DMS153 (cell line): ENCODE measurements at places on chromosomes 1 and 21.

GRCh38 chr1:69743146-69743545, 175.4 kb downstream of the LRRC7 start:
- no peak for DNase-seq

DNA sequence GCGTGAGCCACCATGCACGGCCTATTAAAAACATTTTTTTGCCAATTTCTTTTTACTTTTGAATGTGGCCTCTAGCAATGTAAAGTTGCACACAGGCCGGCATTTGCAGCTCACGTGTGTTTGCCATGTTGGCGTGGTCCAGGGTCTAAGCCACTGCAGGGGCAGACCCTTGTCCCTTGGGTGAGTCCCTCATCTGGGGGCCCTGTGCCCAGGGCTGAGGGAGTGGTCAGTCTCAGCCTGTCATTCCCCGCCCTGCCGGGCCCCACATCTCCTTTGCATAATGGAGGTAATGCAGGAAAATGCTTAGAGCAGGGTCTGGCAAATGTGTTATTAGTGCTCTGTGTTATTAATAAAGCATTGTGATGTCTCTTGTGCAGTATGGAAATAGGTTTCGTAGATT, 16.9 kb downstream of the AGPAT3 start:
- no peak for DNase-seq

GRCh38 chr1:29364101-29364678, 127.9 kb downstream of the PTPRU start:
- DNase-seq: no peak

DNA sequence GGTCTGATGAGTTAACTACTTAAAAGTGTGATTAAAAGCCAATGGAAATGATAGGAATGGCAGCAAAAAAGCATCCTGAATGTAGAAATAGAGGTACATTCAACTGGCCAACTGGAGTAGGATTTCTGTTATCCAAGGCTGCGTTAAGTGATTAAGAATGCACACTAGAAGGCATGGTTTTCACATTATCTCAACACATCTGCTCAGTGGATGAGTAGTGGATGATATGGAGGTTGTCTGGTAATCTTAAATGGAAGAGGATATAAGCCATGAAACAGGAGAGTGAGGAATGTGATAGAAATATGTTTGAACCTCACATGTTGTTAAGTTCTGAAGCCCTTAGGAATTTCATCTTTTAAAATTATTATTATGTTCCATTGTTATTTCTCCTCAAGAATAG, 839.9 kb downstream of the USP25 start:
- DNase-seq: no peak

- DNase-seq: no peak
These were observed 12.0 kb downstream of the ALDH9A1 start for GRCh38 chr1:165686121-165686970.

GRCh38 chr1:33532250-33532649, 59.8 kb downstream of the ZSCAN20 start:
- DNase-seq: no peak

- no peak for DNase-seq
These were observed 13.1 kb downstream of the THAP3 start for GRCh38 chr1:6637770-6638169.

GRCh38 chr1:215018555-215018954, 64.0 kb upstream of the KCNK2 start:
- DNase-seq: no peak

DNA sequence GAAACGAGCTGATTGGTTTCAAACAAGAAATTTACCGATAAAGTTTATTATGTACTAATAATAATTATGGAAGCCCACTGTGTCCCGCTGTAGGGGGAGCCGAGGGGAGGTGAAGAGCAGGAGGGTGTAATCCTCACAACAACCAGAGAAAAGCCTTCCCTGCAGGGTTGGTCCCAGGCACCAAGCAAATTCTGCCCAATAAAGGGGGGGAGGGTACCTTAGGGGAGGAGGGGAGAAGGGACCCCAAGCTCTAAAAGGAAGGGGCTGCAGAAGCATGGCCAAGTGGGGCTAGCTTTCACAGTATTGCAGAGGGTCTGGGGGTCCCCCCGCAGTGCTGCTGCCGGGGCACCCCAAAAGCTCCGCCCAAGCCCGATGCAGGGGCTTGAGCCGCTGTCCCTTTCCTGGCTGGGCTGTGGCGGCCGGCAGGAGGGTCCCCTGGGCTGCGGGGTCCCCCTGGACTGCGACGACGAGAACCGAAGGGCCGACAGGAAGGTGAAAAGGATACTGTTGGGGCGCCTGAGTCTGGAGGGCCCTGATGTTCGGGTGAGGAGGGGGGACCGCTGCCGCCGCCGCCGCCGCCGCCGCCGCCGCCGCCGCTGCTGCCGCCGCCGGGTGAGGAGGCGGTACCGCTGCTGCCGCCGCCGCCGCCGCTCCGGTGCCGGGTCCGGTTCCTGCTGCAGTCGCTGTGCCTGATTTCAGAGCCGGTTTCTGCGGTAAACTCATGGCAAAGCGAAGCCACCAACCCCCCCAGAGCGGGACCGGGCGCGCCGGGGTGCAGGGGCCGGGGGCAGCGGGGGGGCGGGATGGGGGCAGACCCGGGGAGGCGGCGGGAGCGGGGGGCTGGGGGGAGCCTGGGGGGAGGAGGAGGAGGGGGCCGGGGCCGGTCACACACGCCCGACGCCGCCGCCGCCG, 771 bp downstream of the EIF4G3 start:
- peak; percentile 27 for DNase-seq

DNA sequence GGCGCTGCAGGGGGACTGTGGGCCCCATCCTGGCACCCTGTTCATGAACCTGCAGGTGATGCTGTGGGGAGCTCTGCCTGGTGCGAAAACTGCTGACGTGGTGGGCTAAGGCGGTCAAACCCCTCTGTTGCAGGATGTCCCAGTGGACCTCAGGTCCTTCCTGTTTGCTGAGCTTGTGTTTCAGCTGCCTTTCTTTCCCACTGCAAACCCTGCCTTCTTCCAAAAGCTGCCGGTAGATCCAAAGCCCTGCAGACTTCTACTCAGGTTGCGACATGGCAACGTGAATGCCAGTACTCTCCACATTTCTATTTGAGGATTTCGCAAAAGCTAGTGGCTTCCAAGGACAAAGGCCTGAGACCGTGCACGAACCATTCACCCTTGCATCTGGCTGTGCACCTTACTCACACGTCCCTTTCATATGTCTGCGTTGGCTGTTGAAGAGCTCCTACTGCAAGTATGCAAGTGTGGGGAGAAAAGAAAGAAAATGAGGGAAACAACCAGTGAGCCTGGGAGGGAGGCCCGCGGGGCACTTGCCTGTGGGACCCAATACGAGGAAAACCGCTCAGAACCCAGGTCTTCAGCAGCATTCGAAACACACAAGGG, 6.2 kb upstream of the RRP1 start:
- DNase-seq: no peak

DNA sequence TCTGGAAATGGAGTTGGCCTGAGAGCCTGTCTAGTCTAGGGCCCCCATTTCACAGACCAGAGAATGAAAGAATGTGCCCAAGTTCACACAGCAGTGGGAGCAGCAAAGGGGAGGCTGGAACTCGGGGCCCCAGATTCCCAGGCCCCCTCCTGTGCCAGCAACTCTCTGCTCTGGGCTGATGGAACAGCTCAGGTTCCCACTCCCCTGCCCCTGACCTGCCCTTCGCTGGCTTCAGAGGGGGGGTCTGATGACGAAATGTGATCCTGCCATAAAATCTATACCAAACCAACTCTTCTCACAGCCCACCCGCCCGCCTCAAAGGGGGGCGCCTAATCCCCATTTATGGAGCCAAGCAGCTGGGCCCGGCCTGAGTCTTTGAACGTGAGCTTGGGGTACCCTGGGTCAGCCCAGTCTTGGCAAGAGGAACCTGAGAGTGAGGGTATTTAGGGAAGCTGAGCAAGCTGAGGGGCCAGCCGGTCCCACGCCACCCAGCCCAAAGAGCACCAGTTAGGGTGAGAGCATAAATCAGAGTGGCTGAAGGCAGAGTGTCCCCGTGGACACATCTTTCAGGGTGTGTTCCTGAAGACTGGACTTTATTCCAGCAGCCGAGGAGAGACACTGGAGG, 65.0 kb downstream of the FOXD2 start:
- DNase-seq: no peak

GRCh38 chr1:181479137-181479745, 4.1 kb upstream of the CACNA1E start:
- peak; percentile 62 for DNase-seq

DNA sequence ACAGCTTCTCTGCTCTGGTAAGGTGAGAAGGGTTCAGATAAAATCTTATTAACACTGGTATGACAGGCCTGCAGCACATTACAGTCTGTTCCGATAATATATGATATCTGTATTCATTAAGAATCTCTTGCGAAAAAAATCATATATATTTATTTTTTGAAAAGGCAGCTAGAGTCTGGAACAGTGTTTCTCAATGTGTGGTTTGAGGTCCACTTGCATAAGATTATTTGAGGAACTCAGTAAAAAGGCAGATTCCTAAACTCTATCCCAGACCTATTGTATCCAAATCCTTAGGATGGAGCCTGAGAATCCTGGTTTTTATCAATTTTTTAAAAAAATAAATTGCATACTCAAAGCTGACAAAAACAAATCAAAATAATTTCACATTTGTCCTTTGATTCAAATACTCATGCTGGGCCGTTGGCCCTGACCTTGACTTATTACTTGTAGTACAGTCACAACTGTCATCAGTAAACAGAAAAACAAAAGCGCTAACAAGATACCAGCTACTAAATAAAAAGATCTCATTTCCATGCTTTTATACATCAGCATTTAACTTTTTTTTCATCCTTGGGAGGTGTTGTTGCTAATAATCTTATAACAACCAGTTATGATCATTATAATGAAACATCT, 60.6 kb downstream of the RGS2 start:
- DNase-seq: no peak

DNA sequence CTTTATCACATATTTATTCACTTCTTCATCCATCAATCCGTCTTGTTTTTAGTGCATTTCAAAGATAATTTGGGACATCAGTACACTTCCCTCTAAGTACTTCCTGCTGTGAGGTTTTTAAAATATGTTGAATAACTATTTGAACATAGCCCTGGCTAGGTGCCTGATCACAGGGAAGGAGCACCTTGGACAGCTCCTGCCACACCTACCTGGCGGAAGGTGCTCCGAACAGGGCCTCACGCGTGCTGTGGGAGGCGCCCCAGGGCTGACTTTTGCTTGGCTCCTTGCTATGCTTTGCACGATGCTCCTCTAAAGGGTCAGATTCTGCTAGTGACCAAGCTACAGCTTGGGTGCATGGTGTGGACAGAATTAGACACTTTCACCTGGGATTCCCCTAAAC, 4.9 kb upstream of the ATXN7L2 start:
- DNase-seq: no peak

DNA sequence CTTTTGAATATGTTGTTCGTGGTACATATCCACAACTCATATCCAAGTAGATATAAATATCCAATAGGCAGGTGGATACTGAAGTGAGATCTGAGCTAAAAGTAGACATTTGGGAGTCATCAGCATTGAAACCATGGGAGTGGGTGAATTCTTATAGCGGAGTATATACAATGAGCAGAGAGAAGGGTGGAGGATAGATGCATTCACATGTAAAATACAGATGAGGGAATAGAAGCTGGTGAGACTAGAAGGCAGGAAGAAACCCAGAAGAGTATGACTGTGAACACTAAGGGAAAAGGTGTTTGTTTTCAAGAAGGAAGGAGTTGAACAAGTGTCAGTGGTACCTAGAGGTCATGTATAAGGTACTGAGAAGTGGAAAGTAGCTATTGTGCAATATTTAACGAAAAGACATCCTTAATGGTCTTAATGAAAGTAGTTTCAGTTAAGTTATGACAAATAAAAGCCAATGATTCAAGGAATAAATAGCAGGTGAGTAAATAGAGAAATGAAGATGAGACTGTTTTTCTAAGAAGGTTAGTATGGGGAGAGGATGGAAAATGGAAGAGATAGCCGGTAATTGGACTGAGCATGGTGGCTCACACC, 181.6 kb upstream of the CACYBP start:
- no peak for DNase-seq

GRCh38 chr1:113669988-113670387, 89.3 kb downstream of the PHTF1 start:
- no peak for DNase-seq

DNA sequence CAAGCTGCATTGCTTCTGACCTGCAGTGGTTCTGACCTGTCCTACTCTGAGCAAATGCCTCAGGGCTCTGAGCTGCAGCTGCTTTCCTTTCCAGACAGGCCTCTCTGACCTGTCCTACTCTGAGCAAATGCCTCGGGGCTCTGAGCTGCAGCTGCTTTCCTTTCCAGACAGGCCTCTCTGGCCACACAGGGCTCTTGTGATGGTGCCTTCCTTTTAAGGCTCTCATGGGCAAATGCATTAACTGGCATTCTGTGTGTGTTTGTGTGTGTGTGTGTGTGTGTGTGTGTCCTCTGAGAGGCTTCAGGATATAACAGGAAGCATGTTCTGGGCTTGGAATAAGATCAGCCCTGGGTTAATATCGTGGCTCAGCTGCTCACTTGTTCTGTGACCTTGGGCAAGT, 131.3 kb downstream of the NTPCR start:
- no peak for DNase-seq

DNA sequence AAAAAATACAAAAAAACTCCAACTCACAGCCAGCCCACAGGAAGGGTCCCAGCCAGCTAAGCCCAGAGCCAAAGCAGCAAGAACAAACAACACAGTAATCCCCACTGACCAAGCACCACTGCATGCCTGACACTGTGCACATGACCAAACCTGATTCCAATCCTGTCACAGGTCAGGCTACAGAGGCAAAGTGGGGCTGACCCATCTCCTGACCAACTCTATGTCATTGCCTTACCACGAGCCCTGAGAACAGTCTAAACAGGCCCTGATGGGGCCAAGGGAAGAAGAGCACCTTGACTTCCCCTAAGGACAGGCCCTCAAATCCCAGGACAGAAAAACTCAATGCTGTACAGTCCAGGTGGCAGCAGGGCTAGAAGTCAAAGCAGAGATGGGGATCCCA, 2.4 kb downstream of the LSS start:
- no peak for DNase-seq

DNA sequence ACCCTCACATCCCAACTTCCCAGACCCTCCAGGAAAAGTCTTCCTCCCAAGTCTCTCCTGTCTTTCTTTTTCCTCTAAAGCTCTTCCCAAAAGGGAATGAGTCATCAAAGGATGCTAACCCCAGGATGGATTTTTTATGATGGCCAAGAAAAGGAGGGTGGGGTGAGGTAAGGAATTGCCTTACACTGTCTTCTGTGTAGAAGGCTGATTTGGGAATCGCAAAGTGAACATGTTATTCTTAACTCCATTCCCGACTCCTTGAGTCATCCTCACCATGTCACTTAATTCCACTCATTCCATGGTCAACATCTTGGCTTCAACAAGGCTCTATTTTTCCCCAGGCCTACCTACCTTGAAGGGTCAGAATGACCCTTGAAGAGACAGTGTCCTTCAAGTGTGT, 44.0 kb downstream of the TBX15 start:
- DNase-seq: no peak

- peak; percentile 84 for DNase-seq
These were observed 70.3 kb downstream of the SERINC2 start for GRCh38 chr1:31483012-31483946.

- DNase-seq: no peak
These were observed 1.6 kb upstream of the METTL18 start for GRCh38 chr1:169796274-169796810.

DNA sequence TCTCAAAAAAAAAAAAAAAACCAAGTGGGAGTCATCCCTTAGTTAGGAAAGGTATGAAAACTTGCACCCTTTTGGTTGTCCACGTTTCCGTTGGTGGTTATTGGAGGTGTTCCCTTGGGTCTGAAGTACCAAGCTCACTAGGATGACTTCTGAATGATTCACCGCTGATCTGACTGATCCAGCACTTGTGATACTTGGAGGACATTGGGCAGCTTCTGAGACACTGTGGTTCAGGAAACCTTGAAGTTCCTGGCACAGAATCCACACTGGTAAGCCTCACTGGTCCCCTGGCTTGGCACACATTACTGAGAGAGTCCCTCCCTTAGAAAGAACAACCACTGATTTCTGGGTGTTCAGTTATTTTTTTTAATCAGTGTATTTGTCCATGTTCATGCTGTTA, 91.9 kb downstream of the RYR2 start:
- DNase-seq: no peak
